Aorta (tissue), 5 donors: ENCODE measurements at places on chromosomes 2 and 18. TPM values are rescaled to one million over a fixed set of nuclear protein-coding genes. Genes with fewer than 3 reads are reported as not detected.

DNA sequence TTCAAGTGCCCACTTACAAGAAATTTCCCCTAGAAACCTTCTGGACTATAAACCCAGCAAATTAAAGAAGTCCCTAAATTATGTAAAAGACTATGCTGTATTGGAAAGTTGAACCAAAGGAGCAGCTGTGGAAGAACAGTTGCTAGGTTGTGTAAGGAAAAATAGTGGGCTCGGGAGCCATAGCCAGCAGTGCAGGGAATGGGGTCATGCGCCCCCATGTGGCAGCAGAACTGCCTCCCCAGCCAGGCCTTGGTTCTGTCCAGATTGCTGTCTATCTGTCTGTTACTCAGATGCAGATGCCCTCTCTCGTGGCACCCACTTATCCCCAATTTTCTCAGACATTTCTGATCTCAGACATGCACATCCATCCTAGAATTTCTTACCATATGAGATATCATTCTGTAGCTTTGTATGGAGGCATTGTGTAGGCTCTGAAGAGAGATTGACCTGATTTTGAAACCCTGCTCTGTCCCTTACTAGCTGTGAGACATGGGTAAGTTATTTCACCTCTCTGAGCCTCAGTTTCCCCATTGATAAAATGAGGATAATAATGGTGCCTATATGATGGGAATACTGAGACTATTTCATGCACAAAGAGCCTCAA, 258.3 kb downstream of the SS18 start:
- no peak for DNase-seq

Gene CFAP65
- polyA plus RNA-seq: not detected

Gene MROH2A
- not detected for polyA plus RNA-seq

- DNase-seq: no peak
Measured at GRCh38 chr2:133012847-133013734, 343.1 kb upstream of the LYPD1 start.

Gene CKAP2L
- under 0.01 TPM for polyA plus RNA-seq

Gene LINC00305
- not detected for polyA plus RNA-seq

GRCh38 chr2:46294176-46294836, 2.9 kb upstream of the EPAS1 start:
- DNase-seq: no peak

DNA sequence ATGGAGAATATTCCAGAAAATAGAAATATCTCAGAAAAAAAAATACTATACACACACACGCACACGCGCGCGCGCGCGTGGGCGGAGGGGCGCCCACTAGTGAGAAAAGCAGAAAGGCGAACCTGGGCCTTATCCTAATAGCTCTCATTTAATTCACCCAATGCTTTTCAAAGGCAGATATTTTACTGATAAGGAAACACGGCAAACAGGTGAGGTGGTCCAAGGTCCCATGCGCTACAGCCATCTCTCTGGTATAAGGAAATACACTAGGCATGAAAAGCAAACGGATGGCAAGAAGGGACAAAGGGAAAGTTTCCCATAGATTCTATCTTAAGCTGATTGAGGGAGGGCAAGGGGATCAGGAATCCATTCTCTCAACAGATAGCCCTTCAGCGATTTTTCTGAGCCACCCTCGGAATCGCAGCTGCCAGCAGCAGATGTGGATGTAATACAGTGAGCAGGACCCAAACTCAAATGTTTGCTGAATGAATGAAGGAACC, 136.7 kb downstream of the TMEM247 start:
- DNase-seq: no peak

DNA sequence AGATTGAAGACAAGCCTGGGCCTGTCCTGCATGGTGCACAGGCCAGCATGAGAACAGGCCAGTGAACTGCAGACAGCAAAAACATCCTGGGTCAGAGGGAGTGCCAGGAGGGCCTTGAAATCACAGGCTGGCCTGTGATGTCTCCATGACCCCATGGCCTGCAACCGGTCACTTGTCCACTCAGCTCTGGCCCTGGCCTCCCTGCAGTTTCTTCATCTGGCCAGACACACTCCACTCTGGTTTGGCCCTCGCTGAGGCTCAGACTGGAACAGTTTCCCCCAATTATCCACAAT, 12.6 kb downstream of the CYRIA start:
- peak; percentile 58 for DNase-seq

DNA sequence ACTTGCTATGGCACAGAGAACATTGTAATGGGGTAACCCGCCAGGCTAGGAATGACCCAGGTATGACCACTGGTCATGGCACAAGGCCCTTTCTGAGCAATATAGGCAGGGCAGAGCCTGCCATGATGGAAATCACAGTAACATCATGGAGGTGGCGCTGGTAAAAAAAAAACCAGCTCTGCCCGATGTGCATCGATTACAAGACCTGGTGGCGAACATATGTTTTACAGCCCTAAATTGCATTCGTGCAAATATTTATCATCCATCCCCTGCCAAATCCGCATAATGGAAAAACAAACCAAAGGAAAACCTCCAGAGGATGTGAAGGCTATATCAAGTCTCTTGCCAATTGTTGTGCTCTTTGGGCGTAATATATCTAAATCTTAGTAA, 60.6 kb downstream of the SEMA4F start:
- no peak for DNase-seq

DNA sequence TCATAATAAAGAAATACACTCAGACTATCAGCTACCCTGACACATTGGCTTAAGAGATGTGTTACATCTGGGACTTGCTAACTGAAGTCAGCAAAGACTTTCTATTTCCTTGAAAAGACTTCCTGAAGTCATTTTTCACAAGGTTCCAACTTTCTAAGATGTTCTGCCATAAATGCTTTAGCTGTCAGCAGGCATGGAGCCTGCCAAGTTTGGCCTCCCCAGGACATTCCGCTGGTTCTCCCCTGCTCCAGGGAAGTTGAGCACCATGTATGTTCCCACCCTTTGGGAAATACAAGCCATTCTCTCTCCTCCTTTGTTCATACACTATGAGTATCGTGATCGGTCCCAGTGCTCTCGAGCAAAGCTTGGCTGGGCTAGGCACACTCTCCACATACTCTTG, 202.7 kb upstream of the CCDC68 start:
- no peak for DNase-seq

Gene CHST10
- 3.9 TPM for polyA plus RNA-seq

Gene FBLN7
- 13.5 TPM for polyA plus RNA-seq

DNA sequence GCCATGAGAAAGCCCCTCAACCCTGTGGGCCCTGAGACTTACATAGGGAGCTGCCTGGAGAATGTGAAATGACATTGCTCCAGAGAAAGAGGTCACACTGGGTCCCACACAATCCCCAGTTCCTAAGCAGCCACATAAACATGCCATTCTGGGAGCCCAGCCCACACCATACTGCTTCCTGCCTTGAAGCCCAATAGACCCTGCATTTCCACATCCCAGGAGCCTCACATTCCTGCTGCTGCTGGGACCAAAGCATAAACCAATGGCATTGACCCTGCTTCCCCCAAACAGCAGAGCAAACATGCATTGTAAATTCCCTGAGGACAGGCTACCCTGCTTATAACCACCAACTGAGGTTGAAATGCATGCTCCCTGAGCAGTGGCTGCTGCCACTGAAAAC, 1117.6 kb upstream of the SLC39A10 start:
- no peak for DNase-seq

GRCh38 chr2:216932863-216933548, 73.1 kb upstream of the TNP1 start:
- no peak for DNase-seq

DNA sequence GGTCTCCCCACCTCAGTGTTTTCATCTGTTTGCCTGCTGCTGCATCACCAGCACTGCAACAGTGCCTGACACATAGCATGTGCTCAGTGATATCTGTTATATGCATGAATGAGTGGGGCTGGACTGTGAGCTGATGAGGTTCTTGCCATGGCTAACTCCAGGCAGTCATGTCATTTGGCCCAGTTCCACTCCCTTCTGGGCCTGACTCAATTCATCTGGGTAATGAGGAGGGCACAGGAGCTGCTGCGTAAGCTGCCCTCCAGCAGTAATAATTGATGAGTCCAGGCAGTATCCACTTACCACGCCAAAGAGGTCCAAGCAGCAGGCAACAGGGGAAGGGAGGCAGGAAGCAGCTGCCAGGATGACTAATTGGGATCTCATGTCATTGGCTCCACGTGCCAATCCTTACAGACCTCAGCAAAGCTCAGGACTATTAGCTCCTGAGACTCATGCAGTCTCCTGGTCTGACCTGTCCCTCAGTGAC, 34.1 kb upstream of the MAT2A start:
- peak; percentile 72 for DNase-seq

GRCh38 chr2:131122496-131122895, 17.4 kb downstream of the PLEKHB2 start:
- no peak for DNase-seq

GRCh38 chr2:3182848-3183247, 194.8 kb downstream of the EIPR1 start:
- no peak for DNase-seq

DNA sequence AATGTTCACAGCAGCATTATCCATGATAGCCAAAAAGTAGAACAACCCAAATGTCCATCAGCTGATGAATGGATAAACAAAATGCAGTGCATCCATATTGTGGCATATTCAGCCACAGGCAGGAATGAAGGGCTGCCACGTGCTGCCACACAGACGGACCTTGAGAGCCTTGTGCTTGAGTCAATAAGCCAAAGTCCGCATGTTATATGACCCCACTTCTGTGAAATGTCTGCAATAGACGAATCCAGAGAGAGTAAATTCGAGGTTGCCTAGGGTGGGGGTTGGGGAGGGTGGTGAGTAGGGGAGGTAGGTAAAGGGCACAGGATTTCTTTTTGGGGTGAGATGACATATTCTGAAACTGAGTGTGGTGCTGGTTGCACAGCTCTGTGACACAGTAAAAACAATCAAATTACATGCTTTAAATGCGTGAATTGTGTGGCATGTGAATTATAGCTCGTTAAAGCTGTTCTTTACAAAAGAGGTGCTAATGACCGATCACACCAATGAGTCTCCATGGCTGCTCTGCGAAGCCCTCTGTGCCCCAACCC, 38.9 kb upstream of the LDLRAD4 start:
- DNase-seq: no peak

DNA sequence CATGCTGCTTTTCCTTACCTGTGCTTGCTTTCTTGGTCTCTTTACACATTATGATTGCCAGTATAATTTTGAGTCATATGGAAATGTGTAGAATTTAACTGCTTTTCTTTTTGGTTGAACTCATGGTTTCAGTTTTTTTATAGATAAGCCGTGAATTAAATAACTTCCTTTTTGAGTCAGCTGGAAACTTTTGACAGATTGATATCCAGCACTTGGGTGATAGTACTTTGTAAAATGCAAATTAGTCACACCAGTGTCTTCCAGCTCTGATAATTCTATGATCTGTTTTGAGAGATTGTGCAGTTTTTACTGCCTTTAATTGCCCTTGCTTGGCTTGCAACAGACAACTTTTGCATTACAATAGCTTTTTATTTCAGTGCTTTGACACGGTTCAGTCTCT, 86.4 kb downstream of the NCOA1 start:
- DNase-seq: no peak

Gene CD207
- not detected for polyA plus RNA-seq

GRCh38 chr18:316393-316792, 48.5 kb upstream of the THOC1 start:
- no peak for DNase-seq

GRCh38 chr2:60441800-60442199, 111.7 kb downstream of the BCL11A start:
- no peak for DNase-seq
